Karpas-422 (cell line): ENCODE measurements at places on chromosomes 13 and 19. TPM values are rescaled to one million over a fixed set of nuclear protein-coding genes. Genes with fewer than 3 reads are reported as not detected.

Gene KLK10
- not detected in 2 replicates for total RNA-seq

Gene MYH14
- not detected in 2 replicates for total RNA-seq

Gene CCDC194
- 4.1 and 9.3 TPM in 2 replicates for total RNA-seq

Gene CXCL17
- not detected in 2 replicates for total RNA-seq

Gene IGLON5
- not detected in 2 replicates for total RNA-seq

Gene PLVAP
- total RNA-seq, result 0.22 and 0.41 TPM in 2 replicates

Gene ISYNA1
- total RNA-seq, result 4.1 and 10.0 TPM in 2 replicates

Gene C5AR2
- 1.1 TPM in 1 of 2 replicates, not detected in the other for total RNA-seq

Gene OR7D2
- not detected in 2 replicates for total RNA-seq

Gene MATK
- total RNA-seq, result not detected in 2 replicates

Gene CCDC169
- total RNA-seq, result not detected in 2 replicates

Gene LILRB1
- 0.07 and 5.2 TPM in 2 replicates for total RNA-seq

Gene PDE4A
- total RNA-seq, result 2.6 and 2.9 TPM in 2 replicates

Gene LILRA5
- total RNA-seq, result not detected in 2 replicates

Gene LRRC4B
- total RNA-seq, result not detected in 2 replicates

Gene EXOC3L2
- not detected in 2 replicates for total RNA-seq

Gene KLF1
- total RNA-seq, result not detected in 2 replicates

Gene GAS6
- not detected in 2 replicates for total RNA-seq

Gene MEF2B
- 395 and 679 TPM in 2 replicates for total RNA-seq

Gene USHBP1
- 0.25 TPM in 1 of 2 replicates, not detected in the other for total RNA-seq

Gene NLRP5
- total RNA-seq, result not detected in 2 replicates
